Activated CD8-positive, alpha-beta memory T cell treated with anti-CD3 and anti-CD28 coated beads, Interleukin-2, amount 10 ng/mL, durations not matched to agents 7 days and 5 days (primary cell): ENCODE measurements at places on chromosomes 2 and 18. TPM values are rescaled to one million over a fixed set of nuclear protein-coding genes. Genes with fewer than 3 reads are reported as not detected.

- no peak for DNase-seq
Measured at GRCh38 chr2:85945586-85945985, 56.8 kb upstream of the ST3GAL5 start.

DNA sequence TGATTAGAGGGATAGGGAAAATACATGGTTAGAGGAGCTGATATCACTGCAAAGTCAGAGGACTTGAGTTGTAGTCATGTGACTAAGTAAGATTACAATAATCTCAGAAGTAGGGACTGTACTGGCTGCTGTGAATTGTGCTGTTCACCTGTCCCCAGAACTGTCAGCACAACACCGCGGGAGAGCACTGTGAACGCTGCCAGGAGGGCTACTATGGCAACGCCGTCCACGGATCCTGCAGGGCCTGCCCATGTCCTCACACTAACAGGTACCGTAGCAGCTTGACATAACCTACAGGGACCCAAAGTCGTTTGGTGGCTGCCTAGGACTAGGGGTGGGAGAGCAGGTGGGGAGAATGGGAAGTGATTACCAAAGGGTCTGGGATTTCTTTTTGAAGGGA is 132.8 kb upstream of the TTC39C start:
- no peak for DNase-seq

GRCh38 chr2:238231251-238231793 is 8.5 kb downstream of the HES6 start:
- DNase-seq, result peak; percentile 80

Gene ANKRD30B
- total RNA-seq, result not detected

DNA sequence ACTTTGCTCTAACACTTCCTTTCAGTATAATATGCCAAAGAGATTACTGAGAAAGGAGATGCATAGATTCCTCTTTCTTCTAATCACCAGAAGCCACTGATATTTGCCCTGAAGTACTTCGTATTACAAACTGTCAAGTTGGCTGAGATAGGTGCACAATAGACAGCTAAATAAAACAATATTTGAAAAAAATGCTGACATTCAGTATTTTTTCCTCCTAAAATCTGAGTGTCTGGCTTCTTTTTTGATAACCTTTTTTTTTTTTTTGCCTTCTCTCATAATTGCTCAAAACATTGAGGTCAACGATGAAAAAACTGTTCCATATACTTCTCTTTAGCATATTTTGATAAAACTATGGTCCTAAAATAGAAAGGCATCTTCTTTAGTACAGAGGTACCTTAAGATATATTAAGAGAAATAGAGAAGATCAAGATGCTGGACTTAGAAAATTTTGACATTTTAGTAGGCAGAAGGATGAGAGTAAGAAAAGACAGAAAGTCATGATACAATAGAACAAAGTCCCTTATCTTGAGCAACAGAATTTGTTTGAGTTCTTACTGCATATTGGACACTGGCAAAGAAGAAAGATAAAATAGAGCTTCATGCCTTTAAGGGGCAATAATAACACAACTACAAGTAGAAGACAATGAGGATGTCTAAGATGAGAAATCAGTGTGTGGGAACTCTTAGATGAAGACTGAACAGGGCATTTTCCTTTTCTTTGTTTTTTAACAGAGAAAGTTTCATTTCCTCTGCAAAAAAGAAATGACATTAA is 220.7 kb downstream of the PTH2R start:
- no peak for DNase-seq

GRCh38 chr2:217045700-217046475 is 186.0 kb upstream of the TNP1 start:
- no peak for DNase-seq

DNA sequence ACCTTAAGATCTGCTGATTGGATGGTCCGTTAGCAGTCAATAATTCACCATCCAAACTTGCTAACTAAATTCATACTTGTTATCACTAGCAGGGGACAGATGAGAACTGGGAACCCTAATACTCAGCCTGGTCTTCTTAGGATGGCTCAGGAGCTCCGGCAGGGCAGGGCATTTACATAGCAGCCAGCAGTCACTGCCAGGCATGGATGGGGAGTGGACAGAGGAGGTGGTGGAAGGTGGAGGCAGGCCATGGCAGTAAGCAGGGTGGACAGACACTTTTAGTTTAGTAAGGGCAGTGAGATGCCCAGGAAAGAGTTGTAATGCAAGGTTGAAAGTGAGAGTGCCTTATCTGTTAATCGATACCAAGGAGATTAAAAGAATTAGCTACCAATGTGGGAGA is 392.2 kb upstream of the CHST9 start:
- DNase-seq, result no peak

Gene ERBB4
- total RNA-seq, result not detected
